Epithelial cell of proximal tubule (primary cell): ENCODE measurements at places on chromosomes 5 and 9.

GRCh38 chr5:116685069-116685468 is 110.4 kb upstream of the SEMA6A start:
- no peak for DNase-seq

DNA sequence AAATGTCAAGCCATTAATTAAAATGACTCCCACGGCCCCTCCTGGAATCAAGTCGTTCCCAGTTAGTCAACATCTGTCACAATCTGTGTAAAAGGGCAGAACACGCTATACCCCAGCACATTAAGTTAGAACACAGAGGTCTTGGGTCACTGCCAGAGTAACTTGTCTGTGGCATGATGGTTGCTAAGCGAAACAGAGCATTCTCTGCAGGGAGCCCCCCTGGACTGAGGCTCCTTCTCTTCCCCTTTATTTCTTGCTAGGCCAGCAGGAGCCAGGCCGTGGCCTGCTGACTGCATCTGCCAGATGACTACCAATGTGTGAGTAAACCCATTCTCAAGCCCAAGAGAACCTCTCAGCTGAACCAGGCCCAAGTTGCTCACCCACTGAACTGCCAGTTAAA is 51.9 kb upstream of the ZBED3 start:
- DNase-seq: no peak

- DNase-seq: no peak
Observed at GRCh38 chr9:100058699-100059579, 39.9 kb downstream of the ERP44 start.

DNA sequence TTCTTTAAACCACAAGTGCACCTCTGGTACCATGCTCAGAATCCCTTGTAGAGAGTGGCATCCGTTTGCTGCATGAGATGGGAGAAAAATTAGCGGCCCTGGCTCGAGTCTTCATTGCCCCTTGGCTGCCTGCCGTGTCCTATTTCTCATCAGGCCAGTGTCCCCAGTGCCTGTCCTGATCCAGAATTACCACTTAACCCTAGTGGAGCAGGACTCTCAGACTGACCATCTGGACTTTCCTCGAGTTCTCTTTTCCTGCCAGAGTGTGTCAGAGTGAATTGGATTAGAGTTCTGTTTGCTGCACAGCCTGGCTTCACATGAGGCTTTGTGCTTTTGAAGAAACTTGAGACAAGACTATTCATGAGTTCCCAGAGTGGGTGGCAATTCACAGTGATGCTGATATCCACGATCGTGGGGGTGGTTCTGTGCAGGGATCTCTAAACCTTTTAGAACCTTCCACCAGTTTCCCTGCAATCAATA is 92.6 kb downstream of the C9orf152 start:
- DNase-seq: no peak

DNA sequence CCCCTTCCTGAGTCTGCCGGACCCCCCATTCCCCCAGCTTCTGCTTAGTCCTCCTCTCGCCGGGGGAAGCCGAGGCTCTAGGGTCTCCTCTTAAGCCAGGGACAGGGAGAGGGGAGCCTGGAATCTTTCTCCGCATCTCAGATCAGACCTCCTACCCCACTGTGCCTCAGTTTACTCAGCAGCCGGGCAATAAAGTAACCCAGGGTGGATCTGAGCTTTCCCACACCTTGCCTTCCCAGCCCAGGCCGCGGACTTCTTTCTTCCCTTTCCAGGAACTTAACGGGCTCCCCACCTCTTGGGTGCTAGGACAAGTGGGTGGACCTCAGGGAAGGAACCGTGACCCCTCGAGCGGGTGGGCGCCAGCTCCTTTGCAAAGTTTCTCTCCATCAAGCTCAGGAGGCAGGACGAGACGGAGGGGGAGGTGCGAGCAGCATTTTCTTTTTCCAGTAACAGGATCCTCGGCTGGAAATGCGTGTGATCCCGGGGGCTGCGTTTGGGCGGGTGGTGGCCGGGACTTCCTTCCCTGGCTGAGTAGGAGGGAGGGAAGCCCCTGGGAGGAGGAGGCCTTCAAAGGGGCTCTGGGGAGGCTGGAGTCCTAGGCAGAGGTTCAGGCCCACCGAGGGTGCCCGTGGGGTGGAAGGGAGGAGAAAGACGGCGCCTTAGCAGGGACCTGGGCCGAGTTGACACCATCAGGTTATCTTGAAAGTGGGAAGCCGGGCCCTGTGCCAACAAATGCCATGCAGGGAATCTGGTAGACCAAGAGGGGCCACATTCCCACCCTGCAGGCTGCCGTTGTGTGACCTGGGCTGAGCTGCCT is 795 bp downstream of the DAB2IP start:
- DNase-seq: no peak

DNA sequence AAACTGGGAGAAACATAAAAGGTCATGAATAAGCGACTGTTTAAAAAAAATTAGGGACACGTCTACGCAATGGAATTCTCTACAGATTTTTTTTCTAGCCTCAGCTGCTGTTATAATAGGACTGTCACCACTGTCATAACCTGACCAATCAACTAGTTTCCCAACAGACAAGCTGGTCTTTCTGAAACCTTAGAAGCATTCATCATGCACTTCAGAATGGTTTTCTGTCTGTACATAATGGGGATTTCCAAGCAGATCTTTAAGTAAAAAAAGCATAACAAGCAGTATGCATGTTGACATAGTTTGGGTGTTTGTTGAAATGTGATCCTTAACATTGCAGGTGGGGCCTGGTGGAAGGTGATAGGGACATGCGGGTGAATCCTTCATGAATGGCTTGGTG is 58.3 kb upstream of the SEMA6A start:
- DNase-seq: no peak

DNA sequence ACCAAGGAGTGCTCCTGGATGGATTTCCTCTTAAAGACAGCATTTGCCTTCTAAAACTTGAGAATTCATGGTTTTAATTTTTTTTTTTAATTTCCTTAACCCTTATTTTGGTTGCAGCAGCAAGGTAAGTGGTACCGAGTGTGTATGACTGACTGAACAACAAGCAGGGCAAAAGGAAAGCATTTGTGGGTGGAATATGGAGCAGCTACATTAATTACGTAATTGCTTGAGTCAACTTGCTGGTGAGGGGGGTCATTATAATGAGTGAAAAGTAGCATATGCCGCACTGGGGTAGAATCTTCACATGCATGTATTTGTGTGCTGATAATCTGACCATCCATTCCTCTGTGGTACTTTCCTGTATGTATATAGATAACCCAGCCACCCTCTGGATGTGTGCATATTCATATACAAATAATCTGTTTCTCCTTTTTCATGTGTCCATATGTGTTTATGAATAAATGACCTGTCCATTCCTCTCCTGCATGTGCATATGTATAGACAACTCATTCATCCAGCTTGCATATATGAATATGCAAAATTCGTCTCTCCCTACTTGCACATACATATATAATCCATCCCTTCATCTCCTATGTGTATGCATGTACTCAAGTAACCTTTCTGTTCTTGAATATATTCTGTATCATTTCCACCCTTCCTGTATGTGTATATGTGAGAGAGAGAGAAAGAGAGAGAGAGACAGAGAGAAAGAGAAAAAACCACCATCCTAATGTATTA is 147.5 kb upstream of the RUSC2 start:
- DNase-seq: no peak

GRCh38 chr5:622359-622758 is 10.2 kb downstream of the CEP72 start:
- DNase-seq: no peak

- no peak for DNase-seq
Observed at GRCh38 chr5:76601470-76601869, 21.7 kb downstream of the F2RL2 start.

DNA sequence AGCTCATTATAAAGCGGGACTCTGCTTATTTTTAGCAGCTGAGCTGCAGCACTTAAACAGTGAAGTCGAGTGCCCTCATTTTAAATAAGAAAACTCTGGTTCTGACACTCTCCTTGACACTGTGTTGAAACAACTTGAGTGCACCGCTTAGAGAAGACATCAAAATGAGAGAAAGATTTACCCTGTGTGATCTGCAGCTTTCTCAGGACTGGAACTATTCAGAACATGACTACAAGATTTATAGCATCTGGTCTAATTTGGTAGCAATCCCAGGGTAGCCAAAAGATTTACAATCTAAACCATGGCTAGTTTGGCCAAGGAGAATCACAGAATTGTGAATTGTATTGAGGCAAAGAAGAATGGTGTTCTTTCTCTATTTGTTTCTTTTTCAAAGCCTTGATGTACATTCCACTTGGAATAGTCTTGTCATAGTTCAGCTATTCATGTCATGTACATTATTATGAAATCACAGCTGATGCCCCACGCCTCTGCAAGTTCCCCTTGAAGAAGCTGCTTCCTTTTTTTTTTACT is 38.7 kb downstream of the PLEKHG4B start:
- DNase-seq: no peak

GRCh38 chr9:92402360-92402759 is 2.0 kb downstream of the OGN start:
- no peak for DNase-seq

DNA sequence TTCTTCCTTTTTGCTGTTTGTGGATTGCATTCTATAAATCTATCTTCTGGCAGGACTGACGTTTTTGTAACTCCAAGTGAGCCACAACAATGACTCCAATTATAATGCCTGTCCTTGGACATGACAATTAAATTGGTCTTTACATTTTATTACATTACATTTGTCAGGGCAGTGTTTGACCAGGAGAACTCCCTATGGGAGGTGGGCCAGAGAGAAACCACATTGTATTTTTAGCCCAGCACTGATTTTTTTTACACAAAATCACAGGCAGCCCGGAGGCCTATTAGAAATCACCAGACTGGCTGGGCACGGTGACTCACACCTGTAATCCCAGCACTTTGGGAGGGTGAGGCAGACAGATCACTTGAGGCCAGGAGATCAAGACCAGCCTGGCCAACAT is 99.1 kb upstream of the SMC5 start:
- DNase-seq: no peak

DNA sequence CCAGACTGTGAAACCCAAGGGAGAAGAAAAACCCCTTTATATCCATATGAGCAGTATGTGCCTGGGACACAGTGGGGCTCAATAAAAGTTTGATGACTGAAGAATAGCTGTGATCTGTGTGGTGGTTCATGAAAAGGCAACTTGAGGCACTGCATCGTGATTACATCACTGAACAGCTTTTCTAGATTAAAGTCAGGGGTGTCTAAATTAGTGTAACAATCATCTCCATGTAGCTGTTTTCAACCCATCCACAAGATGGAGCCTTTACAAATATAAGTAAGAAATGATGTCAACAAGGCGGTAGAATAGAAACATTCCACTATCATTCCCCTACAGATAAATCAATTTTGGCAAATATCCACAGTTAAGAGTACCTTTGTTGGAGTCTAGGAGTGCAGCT is 55.5 kb downstream of the PRRC1 start:
- DNase-seq: no peak

DNA sequence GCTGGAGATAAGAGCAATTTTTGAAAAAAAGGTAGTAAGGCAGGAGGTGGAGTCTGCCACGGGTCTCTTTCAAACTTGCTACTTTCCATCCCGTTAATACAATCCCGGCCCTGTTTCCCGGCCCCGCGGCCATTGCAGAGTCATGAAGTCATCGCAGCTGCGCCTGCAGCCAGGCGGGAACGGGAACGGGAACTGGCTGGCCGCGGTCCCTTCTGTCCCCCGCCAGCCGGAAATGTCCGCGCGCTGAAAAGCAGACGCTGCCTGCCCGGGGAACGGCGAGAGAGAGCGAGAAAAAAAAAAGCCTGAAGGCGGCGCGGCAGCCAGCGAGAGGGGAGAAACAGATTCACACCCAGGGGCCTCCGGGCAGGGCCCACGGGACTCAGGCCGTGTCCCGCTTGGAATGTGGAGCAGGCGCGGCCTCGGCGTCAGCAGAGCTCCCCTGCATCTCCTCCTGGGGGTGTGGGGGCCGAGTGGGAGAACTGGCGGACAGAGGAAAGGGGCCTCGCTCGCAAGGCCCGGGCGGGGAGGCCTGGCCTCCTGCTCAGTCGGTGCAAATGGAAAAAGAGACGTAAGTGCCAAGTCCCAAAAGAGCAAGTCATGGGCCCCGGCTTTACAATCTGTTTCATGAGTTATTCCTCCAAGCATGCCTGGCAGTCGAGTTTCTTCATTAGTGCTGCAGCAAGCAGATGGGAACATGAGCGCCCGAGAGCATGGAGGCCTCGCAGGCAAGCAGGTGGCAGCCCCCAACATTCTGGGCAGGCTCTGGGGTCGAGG is 201.2 kb upstream of the GAS1 start:
- no peak for DNase-seq

DNA sequence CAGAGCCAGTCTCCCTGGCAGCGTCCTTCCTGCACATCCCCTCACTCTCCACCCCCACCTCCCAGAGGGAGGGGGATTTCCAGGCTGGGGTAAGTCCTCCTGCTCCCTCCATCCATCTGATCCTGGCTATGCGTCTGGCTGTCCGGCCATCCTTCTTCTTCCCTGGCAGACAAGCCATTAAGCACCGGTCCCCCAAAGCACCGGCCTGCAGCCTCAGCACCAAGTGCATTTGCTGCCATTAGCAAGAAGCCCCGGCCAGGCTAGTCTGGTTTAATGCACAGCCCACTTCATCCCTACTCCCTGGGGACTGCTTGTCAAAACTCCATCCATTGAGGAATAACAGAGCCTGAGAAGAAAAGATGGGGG is 208.7 kb upstream of the IER5L start:
- DNase-seq: no peak

GRCh38 chr9:16830806-16831205 is 39.7 kb downstream of the BNC2 start:
- no peak for DNase-seq

GRCh38 chr5:74141053-74141452 is 499.5 kb downstream of the ENC1 start:
- peak; percentile 39 for DNase-seq

DNA sequence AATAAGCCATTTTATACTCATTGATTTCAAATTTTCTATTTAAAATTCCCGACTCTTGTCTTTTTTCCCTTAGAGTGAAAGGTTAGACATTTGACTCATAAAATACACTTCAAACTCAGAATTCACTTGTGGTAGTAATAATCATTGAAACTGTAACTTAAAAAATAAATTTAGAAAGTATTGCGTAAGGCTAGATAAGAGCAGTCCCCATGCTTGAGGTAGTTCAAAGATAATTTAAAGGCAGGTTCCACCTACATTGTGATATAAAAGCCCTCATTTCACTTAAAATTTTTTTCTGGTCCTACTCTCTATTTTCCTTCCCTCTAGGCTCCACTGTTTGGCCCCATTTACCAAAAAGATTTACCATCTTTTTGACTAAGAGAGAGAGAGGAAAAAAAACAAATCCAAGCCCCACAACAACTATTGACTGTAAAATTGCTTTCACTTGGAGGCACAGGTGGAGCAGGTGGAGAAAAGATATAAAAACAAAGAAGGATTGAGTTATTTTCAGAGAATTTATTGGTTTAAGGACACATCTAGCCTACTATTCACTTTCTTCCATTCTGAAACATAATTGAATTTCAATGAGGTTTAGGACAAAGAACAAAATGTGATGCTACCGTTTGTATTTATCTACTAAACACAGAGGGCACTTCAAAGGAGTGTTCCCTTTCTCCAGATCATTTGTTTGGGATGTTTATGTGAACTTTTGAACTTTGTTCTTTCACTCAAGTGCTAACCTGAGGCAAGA is 61.0 kb downstream of the FBXO4 start:
- DNase-seq: no peak

GRCh38 chr9:2745560-2746380 is 28.5 kb downstream of the KCNV2 start:
- no peak for DNase-seq

GRCh38 chr5:145531038-145531734 is 304.0 kb downstream of the PRELID2 start:
- peak; percentile 80 for DNase-seq
